ENCODE measurements at places on chromosomes 16 and 17.

DNA sequence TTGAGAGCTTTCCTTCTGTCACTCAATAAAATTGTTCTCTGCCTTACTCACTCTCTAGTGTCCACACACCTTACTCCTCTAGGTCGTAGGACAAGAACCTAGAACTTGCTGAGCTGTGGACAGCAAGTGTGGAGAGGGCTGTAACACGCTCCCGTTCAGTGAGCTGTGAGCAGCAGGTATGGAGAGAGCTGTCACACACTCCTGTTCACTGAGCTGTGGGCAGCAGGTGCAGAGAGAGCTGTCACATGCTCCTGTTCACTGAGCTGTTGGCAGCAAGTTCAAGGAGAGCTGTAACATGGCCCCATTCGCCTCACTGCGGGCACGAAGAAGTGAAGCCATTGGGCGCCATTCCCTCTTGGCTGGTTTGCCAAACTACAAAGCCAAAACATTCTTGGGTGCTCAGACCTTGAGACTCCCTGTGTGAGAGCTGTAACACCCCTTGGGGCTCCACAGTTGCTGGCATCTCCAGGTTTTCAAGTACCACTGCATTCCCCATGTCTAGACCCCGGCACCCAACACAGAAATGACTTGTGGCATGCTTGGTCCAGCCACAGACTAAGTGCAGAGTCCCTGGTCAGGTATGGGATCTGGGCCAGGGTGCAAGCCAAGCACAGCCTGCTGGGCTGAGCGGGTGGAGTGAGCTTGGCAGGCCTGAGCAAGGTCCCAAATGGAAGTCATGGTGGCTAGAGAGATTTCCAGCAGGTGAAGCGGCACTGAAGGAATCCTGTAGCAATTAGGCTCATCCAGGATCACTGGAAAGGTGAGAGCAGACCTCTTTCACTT lies 608.0 kb upstream of the CDH8 start:
- DNase-seq = no peak

DNA sequence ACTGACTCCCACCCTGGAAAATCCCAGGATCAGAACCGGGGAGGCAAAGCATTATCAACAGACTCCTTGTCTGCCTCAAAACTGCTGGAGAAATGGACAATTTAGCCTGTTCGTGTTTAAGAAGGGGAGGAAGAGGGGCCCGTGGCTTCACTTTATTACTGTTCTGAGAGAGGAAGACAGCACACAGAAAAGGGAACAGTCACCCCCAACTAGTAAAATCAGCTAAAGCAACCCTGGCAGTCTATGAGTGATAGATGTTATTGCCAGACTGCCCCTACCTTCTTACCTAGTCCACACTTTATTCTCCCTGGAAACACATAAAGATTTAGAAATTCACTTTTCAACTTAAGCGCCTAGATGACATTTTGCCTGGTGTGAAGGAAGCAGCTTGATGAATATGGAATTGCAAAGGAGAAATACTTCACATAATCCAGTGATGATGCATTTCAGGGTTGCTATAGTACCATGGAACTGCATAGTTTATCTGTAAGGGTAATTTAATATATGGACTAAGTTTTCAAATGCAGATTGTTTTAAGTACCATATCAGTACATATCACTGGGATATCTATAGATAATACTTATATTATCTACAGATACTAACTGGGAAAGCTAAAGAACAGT lies 36.9 kb upstream of the TRAP1 start:
- DNase-seq = no peak

DNA sequence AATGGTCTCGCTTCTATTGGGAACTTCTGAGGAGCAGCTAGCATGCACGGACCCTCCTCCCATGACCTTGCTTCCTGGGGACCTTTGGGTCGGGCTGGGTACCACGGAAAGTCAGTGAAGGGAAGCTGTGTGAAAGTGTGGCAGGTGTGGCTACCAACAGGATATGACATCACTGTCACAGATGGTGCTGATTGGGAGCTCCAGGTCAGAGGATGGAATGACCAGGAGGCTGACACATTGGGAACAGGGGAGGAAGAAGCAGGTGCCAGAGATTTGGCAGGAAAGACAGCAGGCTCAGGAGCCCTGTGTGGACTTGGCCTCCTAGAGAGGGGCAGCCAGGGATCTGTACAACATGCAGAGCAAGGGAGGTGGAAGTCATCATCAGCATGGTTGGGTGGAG lies 34.0 kb downstream of the CPNE2 start:
- DNase-seq = no peak

DNA sequence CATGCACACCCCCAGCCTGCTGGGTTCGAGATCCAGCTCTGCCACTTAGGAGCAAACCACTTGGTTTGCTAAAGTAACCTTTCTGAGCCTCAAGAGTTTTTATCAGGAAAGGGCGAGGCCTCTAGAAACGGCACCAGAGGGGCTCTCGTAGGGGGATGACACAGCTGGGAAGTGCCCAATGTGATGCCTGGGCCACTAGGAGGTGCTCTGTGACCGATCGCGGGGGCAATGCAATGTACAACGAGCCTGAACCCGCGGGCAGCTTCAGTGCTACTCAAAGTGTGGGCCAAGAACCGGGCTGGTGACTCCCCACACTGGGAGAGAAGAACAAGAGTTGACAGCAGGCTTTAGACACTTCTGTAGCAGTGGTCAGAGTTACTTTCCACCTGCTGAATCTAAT lies 9.4 kb downstream of the C16orf89 start:
- DNase-seq = no peak

DNA sequence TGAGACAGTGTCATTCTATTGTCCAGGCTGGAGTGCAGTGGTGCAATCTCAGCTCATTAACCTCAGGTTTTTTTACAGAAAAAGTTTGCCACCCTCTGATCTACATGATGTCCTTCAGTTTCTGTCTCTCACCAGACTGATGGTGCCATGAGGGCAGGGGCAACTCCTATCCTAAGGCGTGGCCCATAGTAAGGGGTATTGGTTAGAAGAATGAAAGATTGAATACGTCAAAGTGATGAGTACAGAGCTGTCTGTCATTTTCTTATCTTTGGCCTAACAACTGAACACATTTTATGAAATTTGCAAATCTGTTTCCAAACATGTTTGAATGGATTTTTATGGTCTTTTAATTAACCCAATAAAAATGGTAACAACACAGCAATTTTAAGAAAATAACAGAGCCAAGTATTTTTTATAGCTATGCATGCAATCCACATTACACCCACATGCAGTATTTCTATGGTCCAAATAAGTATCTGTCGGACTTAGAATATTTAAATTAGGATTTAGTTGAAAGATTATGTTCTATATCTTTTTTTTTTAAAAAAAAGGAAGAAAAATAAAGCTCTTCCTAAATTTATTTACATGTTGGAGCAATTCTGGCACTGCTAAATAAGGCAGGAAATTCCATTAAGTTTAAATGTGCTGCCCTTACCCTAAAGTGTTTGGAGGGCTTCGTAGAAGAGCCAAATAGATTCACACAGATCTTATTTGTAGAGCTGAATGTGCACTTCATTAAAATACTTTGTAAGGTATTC lies 192.8 kb downstream of the WWOX start:
- DNase-seq = no peak

GRCh38 chr17:37488607-37489196 lies 989 bp upstream of the DUSP14 start:
- DNase-seq = peak; percentile 83

GRCh38 chr17:11564589-11565380 lies 33.5 kb upstream of the DNAH9 start:
- no peak for DNase-seq

GRCh38 chr16:81231014-81231413 lies 7.5 kb upstream of the BCO1 start:
- no peak for DNase-seq

DNA sequence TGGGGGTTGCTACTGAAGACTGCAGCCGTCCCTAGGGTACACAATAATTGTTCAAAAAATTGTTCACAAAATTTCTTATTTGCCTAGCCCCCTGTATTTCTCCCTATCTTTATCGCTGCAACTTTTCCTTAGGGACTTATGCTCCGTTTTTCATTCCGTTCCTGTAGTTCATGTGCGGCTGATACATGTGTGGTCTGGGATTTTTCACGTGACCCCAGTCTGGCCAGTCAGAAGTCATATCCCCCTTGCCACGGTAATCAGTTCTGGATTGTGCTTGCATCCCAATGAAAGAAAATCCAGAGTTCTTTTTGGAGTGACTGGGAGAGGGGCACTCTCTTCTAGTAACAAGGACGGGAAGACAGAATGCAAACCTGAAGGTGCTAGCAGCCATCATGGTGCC lies 610.7 kb upstream of the C16orf82 start:
- DNase-seq = no peak

DNA sequence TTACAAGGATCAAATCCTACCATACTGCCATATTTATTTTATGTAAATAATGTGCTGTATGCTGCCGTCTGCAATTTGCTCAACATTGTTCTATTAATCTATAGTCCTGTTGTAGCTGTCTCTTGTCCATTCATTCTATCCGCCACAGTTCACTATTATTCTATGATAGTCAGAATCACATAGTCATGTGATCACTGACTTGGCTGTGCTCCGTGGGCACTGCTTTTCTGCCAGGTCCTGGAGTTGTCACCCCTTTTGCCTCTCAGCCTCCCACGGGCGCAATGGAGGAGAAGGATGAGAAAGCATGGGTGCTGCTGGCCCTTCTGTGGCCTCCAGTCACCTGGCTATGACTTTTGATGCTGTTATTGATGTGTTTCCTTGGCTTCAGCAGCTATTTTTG lies 37.3 kb upstream of the ANKFY1 start:
- DNase-seq = no peak

DNA sequence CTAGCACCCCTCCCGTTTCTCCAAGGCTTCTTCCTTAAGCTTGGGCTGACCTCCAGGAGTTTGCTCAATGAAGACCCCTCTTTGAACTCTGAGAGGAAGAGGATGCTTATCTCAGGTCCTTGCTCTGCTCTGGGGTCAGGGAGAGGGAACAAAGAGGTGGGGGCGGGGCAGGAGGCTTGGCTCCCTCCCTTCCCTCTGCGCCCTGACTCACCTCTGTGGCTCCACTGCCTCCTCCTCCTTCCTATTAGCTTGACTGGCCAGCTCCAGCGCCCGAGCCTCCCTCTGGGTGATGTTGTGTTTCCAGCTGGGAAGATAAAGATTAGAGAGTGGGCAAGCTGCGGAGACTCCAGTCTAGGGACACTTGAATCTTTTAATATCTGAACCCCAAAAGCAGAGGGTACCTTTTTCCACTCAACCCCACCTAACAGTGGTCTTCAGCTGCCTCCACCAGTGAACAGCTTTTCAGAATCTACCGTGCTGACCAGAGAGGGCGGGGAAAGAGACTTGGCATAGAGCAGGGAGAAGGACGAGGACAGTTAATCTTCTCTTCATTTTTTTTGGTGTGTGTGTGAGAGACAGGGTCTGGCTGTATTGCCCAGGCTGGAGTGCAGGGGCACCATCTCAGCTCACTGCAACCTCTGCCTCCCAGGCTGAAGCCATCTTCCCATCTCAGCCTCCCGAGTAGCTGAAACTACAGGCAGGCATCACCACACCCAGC lies 6.7 kb downstream of the GIP start:
- peak; percentile 73 for DNase-seq

- DNase-seq = no peak
Observed at GRCh38 chr16:11278681-11279628, 2.2 kb downstream of the PRM1 start.

DNA sequence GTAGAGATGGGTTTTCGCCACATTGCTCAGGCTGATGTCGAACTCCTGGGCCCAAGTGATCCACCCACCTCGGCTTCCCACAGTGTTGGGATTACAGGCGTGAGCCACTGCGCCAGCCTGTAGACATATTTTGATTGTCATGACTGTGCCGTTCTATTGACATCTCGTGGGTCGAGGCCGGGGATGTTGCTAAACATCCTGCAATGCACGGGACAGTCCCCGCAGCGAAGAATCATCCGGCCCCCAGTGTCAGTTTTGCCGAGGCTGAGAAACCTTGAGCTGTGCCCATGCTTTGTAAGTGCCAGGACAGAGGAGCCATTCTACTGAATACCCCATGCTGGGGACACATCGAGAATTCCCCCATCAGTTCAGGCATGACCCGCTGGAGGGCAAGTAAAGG lies 69.1 kb upstream of the GSE1 start:
- no peak for DNase-seq

DNA sequence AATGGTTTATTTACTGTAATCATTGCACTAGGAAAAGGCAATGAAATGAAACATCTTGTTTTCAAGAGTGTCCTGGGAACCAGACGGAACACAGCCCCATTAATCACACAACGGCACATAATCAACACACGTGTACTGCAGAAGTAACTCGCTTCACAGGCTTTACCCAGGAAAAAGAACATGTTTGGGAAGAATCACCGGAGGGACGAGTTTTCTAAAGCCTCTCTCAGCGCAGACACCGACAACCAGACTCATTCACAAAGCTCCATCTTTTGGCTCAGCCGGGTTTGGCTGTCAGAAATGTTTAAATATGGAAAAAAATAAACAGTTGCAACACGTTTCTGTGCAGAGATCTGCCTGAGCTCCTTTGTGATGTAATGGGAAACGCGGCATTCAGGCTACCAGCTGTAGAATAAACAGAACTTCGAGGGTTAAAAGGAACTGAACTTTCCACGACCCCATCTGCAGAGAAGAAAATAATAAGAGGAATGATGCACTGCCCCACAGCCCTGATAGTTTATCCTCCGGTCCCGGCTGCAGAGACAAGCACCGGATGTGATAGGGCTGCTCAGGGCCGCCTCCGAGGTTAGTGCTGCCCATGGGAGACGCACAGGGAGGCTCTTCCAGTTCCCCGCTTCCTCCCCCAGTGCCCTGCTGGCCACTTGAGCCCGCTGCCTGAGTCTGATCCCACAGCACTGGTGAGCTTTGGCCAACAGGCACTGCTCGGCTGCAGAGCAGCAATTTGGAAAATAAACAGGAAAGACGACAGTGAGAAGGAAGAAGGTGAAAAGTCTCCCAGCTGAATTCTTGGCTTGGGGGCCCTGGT lies 119.8 kb downstream of the HIC1 start:
- no peak for DNase-seq

GRCh38 chr17:47620503-47621245 lies 29.0 kb upstream of the KPNB1 start:
- no peak for DNase-seq

DNA sequence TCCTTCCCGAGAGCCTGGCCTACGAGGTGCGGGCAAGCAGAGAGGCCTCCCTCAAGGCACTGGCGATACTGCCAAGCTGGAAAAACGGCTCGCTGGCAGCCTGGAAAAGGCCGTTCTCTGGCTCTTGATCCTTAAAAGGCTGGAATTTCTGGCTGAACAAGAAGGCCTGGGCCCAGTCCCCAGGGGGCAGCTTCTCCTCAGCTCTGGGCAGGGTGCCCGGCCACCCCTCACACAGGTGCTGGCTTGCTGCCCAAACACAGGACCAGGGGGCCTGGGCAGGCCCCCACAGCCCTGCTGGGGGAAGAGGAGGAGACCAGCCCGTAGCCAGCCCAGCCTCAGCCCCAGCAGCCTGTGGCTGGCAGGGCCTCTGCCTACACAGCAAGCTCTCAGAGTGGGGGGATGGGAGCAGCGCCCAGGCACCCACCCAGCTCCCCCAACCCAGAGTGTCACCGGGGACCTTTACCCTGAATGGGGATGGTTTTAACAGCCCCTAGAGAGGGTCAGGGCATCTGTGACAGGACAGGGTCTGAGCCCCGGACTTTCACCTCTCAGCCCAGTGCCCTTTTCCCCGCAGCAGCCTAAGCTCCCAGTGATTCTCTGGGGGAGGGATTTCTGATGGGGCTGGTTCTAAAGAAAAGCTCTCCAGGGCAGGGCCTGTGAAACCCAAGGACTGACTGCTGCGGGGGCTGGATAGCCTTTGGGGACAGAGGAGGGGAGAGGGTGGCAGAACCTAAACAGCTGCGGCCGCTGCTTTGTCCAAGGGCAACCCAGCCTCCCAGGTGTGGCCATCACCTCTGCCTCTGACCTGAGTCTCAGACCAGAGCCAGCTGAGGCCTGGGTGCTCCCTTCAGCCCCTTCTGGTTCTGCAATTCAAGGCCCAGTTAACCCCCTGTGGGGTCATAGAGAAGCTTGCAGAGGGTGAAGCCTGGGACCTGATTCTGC lies 38.6 kb upstream of the TOB1 start:
- DNase-seq = peak; percentile 83

- no peak for DNase-seq
Observed at GRCh38 chr16:68668266-68668665, 23.2 kb downstream of the CDH3 start.

All from Caco-2 (cell line).